ENCODE measurements at places on chromosomes 5 and 9.

DNA sequence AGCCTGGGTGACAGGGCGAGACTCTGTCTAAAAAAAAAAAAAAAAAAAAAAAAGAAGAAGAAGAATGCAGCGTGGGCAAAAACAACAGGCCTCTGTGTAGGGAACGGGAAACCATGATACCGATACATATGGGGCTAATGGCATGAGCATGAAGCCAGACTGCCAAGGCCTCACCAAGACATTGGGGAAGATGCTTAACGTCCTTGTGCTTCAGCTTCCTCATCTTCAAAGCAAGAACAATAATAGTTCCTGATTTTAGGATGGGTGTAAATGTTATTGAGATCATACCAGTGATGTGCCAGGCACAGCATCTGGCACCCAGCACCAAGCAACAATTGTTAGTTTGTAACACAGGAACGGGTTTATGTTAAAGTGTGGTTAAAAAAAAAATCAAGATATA, 51.4 kb downstream of the NEURL1B start:
- no peak for DNase-seq

DNA sequence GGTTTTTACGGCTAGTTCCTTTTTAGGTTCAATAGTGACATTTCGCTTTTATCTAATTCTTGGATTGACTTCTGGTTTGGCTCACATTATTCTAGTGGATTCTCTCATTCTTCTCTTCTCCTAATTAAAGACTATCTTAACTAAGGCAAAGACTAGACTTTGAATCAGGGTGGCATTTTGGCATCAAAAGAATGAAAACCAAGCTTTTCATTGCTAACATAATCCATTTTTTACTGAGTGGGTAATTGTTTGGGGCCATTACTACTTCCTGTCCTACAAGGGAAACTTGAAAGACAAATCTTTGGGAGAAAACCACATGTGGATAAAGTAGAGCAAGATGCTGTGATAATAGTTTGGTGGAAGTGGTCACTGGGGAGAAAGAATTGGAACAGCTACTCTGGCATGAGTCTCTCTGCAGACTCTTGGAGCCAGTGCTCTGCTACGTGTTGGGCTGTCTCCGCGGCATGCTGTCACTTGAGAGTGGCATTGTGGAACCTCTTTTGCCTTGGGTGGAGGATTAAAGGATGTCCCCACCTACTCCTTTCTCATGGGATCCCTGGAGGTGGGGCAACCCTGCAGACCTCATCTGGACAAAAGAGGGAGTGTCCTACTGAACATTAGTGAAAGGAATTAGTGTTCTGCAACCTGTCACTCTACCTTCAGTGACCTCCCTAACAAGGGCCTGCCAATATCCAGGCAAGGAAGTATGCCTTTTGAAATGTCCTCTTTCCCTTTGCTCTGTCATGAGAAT, 280.4 kb downstream of the PSAT1 start:
- no peak for DNase-seq

- no peak for DNase-seq
These were observed 64.8 kb upstream of the CLINT1 start for GRCh38 chr5:157923765-157924164.

- peak; percentile 84 for DNase-seq
These were observed 6.3 kb upstream of the GARIN3 start for GRCh38 chr5:157172403-157172802.

- no peak for DNase-seq
These were observed 258.7 kb upstream of the IRX4 start for GRCh38 chr5:2141254-2142000.

DNA sequence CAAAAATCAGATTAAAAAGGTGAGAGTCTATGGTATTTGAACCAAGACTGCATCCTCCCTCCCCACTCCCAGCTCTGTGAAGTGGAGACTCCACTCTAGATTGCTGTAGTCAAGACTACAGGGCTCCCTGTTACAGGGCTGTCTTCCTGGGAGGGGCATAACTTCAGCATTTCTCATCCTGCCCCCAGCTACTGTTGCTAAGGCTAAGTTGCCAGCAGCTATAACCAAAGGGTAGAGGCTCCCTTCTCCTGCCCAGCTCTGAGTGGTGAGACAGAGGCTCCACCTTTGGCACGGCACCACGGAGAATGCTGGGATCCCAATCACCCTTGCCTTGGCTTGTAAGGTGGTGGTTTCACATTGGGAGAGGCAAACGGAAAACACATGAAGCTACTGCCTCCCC, 39.2 kb upstream of the GCNT4 start:
- no peak for DNase-seq

DNA sequence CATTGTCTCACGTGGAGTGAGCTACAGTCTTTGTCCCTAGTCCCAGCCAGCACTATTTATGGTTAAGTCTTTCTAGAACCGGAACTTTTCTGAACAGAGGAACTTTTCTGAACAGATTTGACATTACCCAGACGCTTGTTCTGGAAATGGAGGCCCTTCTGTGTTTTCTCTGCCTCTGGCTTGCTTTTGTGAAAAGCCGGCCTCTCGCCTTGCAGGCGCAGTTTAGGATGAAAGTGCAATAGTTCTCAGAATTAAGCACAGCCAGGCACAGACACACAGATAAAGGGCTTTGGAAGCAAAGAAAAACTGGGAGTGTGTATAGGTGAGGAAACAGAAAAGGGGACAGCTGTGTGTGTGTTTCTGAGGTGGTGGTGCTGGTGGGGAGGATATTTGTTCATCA, 5.9 kb downstream of the GDNF start:
- DNase-seq, result no peak

- DNase-seq, result no peak
These were observed 501.0 kb downstream of the BNC2 start for GRCh38 chr9:16369427-16369826.

GRCh38 chr9:34628656-34629490, at the start of gene ARID3C:
Gene ARID3C, minus strand, starts transcription at chr9:34629066. Its CDS starts 1,052 bp downstream, at chr9:34628014.
- no peak for DNase-seq

DNA sequence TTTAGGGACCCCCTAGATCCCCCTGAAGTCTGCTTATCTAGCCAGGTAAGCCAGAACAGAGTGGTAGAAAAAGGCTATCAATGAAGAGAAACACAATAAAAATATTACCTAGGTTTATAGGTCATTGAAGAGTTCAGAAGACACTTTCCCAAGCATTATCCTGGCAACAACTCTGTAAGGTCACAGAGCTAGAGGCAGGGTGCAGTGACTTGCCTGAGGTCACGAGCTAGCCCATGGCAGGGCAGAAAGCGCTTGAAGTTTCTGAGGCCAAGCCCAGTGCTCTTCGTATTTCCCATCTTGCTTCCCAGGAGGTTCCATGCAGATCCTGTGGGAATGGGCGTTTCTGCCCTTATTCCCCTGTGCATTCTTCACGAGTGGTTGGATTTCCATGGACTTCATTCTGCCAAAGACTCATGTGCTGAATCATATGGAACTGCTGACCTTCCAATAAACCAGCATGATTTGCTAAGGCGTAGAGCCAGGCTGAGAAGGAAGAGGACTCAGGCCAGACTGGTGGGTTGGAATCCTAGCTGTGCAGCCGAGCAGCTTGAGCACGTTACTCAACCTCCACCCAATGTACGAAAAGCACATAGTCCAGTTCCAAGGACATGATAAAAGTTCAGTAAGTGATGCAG, 22.1 kb downstream of the TRMO start:
- DNase-seq, result no peak

- DNase-seq, result no peak
These were observed 92.7 kb downstream of the COL5A1 start for GRCh38 chr9:134734270-134734669.

GRCh38 chr5:173891308-173892116, 3.4 kb downstream of the CPEB4 start:
- no peak for DNase-seq

DNA sequence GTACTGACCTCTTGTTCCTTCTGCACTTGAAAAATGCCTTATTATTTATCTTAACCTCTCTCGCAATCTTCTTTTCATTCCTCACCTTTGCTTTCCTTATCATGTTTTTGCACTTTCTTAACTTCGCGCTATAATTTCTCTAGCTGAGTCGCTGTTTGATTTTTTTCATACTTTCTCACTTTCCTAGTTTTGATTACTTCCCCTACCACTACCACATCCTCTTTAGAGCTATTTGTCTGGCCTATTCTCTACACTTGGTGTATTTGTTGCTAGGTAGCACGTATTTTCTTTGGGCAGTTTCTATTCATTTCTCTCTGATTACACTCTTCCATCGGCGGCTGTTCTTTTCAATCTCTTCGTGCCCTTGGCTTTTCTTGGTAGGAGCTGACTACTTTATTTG, 611.8 kb downstream of the BNC2 start:
- no peak for DNase-seq

DNA sequence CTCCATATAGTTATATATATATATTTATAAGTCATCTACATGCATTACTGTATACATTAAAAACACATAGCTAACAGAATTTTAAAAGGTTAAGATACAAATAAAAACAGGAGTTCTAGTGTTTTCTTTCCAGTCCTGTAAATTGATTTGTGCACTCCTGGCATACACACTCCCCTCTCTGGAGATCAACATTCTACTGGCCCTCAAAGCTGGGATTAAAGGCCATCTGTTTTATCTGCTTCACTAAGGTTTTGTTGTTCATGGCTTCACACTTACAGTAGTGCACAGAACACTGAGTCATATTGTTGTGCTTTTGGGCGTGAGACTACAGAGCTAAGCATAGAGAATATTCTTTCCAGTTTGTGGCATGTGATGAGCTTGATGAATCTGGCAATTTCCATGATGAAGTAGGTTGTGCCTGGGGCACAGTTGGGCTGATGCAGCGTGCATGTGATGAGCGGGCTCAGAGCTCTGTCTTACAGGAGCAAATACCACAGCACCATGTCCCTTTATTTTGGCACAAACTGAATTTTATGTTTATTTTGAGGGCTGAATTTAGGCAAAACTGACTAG, 98.2 kb downstream of the TAF11L14 start:
- no peak for DNase-seq

DNA sequence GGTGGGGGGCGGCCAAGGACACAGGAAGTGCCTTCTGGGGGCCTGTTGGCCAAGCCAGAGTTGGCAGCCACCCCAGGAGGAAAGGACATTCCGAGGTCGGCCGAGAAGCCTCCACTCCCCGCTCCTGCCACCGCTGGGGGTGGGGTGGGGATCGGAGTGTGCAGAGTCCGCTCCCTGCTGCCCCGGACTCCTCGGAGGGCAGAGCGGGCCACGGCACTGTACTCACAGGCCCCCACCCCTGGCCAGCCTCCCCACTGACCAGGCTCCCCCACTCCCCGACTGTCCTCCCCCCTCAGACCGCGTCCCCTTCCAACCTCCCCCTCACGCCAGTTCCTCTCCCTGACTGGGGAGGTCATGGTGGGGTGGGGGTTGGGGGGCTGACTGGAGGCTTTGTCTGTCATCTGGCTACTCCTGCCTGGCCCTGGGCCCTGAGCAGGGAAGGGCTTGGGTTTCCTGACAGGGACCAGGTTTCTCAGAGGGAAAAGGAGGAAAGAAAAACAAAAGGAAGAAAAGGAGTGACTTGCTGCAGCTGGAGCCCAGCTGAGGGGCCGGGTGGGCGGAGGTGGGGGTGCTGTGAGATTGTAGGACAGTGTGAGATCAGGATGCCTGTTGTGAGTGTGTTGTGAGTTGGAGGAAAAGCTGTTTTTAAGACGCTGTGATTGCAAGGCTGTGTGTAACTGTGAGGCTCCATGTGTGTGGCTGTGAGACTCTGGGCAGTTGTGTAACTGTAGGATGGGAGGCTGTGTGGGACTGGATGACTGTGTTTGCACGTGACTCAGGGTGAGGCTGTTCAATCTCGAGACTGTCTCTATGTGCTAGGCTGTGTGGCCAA, 29.7 kb downstream of the CNTFR start:
- DNase-seq, result no peak

- no peak for DNase-seq
These were observed 12.2 kb downstream of the CDC42SE2 start for GRCh38 chr5:131276072-131276471.

- no peak for DNase-seq
These were observed 45.7 kb downstream of the FXN start for GRCh38 chr9:69081261-69081660.

- DNase-seq, result no peak
These were observed 2.6 kb downstream of the STRBP start for GRCh38 chr9:123265833-123266232.

DNA sequence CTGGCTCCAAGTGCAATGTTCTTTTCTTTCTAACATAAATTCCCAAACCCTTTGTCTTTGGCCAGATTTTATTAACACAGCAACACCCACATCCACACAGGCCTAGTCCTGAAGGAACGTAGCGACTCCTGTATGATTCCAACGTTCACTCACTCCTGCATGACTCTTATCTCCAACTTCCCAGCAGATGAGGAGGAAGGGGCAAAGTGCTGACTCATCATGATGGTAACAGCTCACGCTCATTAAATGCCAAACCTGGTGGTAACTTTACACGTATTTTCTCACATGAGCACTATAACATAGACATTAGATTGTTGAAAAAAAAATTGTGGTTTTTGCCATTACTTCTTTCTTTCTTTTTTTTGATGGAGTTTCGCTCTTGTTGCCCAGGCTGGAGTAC, 1349.5 kb downstream of the EFNA5 start:
- DNase-seq, result no peak

- no peak for DNase-seq
These were observed 138.2 kb downstream of the FGF1 start for GRCh38 chr5:142547445-142548380.

Data from stimulated activated CD4-positive, alpha-beta T cell treated with anti-CD3 and anti-CD28 coated beads, Interleukin-12 subunit alpha, Interleukin-12 subunit beta, amount 100 ng/mL, for 24 hours (primary cell).